ENCODE measurements at places on chromosomes 2 and 18. TPM values are rescaled to one million over a fixed set of nuclear protein-coding genes. Genes with fewer than 3 reads are reported as not detected.
A peak's percentile ranks its signal among the peaks of the same experiment; 100 is the strongest.

GRCh38 chr2:62197925-62198633 is 2.2 kb downstream of the B3GNT2 start:
- peaks cover 58% of the 10 kb centered on the region for H3K4me1 ChIP-seq
- peak overlapping the region; percentile 80 for H3K27ac ChIP-seq
- DNase-seq: peak; percentile 37
- H3K4me3 ChIP-seq: peak overlapping the region; percentile 90
- H3K27me3 ChIP-seq: no peaks in the 10 kb centered on the region

DNA sequence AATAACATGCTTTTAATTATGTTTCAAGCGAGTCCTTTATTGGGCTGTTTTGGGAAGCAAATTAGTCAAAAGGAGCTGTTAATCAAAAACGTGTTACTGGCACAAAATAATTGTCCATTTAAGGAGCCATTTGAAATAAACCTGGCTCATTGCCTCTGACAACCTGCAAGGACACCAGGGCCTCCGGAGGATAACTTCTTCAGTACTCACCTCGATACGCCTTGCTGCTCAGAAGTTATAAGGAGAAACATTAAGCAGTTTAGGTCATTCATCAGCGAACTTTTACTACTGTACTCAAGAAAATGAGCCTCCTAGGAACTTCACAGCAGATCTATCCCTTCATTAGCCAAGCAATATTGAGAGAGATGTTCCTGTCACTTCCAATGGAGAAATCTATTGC is 1579.2 kb upstream of the ACVR2A start:
- H3K4me3 ChIP-seq: no peak overlapping the region
- no peaks in the 10 kb centered on the region for H3K27me3 ChIP-seq
- DNase-seq: no peak

- DNase-seq: peak; percentile 84
- H3K27ac ChIP-seq: peak overlapping the region; percentile 86
- no peaks in the 10 kb centered on the region for H3K36me3 ChIP-seq
- H3K27me3 ChIP-seq: no peaks in the 10 kb centered on the region
- H3K4me1 ChIP-seq: peaks cover 56% of the 10 kb centered on the region
Measured at GRCh38 chr2:68714866-68715265, 19.7 kb upstream of the ARHGAP25 start.

GRCh38 chr2:48278590-48278989 is 251.4 kb upstream of the STON1 start:
- DNase-seq: no peak
- H3K36me3 ChIP-seq: peaks cover 22% of the 10 kb centered on the region
- no peaks in the 10 kb centered on the region for H3K27me3 ChIP-seq
- H3K27ac ChIP-seq: no peak overlapping the region
- H3K4me3 ChIP-seq: no peak overlapping the region

The GCKR gene
- polyA plus RNA-seq: not detected

The CSRNP3 gene
- polyA plus RNA-seq: not detected

DNA sequence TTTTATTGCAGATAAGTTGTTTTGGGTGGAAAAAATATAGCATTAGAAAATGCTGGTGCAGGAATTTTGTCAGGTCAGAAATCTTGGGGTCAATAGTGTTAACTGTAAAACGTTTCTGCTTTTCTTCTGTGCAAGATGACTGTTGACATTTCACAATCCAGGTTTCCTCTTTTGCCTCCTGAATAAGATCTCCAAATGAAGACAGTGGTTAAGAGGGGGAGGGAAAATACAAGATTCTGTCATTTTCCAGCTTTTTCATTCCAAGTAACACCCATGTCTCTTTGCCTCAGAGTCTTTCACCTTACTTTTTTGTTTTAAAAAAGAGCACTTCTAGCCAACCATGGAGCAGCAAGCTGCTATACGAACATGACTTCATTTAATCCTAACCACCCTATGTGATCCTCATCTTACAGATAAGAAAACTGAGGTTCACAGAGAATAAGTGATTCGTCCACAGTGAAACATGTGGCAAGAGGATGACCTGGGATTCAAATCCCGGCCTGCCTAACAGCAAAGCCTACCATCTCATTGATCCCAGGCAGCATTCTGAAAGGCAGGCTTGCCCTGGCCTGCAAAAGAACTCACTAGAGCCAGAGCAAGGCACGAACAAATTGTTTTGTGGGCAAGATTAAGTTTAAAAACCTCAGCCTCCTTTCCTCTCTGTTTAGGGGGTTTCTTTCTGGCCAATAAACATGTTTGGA is 3.0 kb downstream of the PLEK start:
- DNase-seq: no peak
- H3K4me1 ChIP-seq: peaks cover 80% of the 10 kb centered on the region
- peak overlapping the region; percentile 79 for H3K4me3 ChIP-seq
- peak overlapping the region; percentile 98 for H3K27ac ChIP-seq
- peaks cover 31% of the 10 kb centered on the region for H3K36me3 ChIP-seq

GRCh38 chr18:22930089-22930713 is 2.9 kb upstream of the RBBP8 start:
- no peak overlapping the region for H3K4me3 ChIP-seq
- no peaks in the 10 kb centered on the region for H3K27me3 ChIP-seq
- peak; percentile 67 for DNase-seq
- peaks cover 19% of the 10 kb centered on the region for H3K4me1 ChIP-seq
- H3K36me3 ChIP-seq: no peaks in the 10 kb centered on the region

DNA sequence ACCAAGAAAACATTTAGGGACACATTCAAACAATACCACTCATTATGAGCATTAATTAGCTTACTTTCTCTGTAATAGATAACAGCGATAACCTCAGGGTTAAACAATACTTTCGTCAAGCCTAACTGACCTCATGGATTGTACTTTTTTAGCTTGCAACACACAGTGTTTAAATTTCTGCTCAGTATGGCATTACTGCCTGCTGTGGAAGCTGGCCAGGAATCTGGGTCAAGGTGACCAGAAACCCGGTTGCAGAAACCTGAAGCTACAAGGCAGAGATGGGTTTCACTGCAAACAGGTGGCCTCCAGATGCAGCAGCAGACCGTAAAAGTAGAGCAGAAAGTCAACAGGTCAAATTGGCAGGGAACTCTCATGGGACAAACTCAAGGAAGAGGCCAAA is 123.8 kb upstream of the FHL2 start:
- no peaks in the 10 kb centered on the region for H3K36me3 ChIP-seq
- H3K27me3 ChIP-seq: peaks cover 13% of the 10 kb centered on the region
- DNase-seq: no peak
- no peak overlapping the region for H3K27ac ChIP-seq
- no peaks in the 10 kb centered on the region for H3K4me1 ChIP-seq

DNA sequence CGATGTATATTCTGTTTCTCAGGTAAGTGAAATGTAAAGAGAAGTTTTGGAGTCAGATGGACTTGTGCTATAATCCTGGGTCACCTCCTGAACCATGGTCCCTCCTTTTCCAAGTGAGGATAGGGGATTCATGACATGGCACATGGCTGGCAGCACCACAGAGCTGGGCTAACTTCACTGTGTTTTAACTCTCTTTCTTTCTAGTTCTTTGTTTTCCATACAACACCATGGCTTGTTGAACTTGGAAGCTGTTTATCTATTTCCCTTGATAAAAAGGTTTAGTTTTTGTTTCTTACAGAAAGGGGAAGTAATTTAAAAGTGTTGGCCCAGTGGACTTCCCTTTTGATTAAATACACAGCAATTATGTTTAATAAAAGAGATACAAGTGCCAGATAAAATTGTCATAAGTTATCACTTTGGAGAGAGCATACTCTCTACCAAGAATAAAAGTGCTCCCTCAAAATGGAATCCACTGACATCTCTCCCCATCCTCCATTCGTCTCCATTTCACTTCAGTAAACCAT is 90.4 kb downstream of the PLCL1 start:
- no peak overlapping the region for H3K4me3 ChIP-seq
- no peak overlapping the region for H3K27ac ChIP-seq
- no peaks in the 10 kb centered on the region for H3K4me1 ChIP-seq
- DNase-seq: no peak
- no peaks in the 10 kb centered on the region for H3K36me3 ChIP-seq

- H3K27ac ChIP-seq: no peak overlapping the region
- H3K27me3 ChIP-seq: peaks cover 5% of the 10 kb centered on the region
- DNase-seq: no peak
- H3K4me1 ChIP-seq: peaks cover 9% of the 10 kb centered on the region
Measured at GRCh38 chr2:207049122-207049521, 109.8 kb downstream of the CPO start.

DNA sequence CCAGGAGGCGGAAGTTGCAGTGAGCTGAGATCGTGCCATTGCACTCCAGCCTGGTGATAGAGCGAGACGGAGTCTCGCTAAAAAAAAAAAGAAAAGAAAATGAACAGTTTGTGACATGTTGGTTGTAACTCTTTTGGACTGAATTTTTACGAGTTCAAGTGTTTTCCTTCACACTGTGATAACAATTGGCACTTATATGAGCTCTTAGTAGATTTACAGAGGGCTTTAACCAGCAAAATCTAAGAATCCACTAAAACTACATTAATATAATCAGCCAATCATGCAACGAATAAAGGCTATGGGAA is 2.1 kb upstream of the GEMIN6 start:
- H3K4me1 ChIP-seq: peaks cover 11% of the 10 kb centered on the region
- H3K27ac ChIP-seq: no peak overlapping the region
- peaks cover 3% of the 10 kb centered on the region for H3K27me3 ChIP-seq
- no peaks in the 10 kb centered on the region for H3K36me3 ChIP-seq
- DNase-seq: no peak

- H3K27ac ChIP-seq: no peak overlapping the region
- no peaks in the 10 kb centered on the region for H3K36me3 ChIP-seq
- DNase-seq: no peak
- no peak overlapping the region for H3K4me3 ChIP-seq
Measured at GRCh38 chr18:12422936-12423335, 15.2 kb downstream of the PRELID3A start.

The MRPL44 gene
- polyA plus RNA-seq: 40.6 TPM

GRCh38 chr2:149291881-149292280 is 38.5 kb upstream of the LYPD6 start:
- no peaks in the 10 kb centered on the region for H3K4me1 ChIP-seq
- H3K27ac ChIP-seq: no peak overlapping the region
- H3K36me3 ChIP-seq: no peaks in the 10 kb centered on the region
- no peak overlapping the region for H3K4me3 ChIP-seq

DNA sequence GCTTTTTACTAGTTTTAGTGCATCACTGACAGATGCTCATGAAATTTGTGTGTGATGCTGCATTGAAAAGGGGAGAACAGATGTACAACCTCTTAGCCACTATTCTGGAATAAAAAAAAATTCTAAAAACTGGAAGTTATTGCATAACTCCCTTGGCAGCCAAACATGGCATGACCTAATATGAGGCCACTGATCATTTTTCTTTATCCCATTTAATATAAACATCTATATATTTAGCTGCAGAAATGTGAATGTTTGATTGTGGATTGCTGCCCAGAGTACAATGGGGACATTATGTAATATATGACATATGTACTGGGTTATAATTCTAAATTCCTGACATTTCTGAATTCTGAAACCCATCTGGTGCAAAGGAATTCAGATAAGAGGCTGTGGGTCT is 86.5 kb downstream of the CDCA7 start:
- no peaks in the 10 kb centered on the region for H3K4me1 ChIP-seq
- H3K36me3 ChIP-seq: no peaks in the 10 kb centered on the region
- no peak overlapping the region for H3K27ac ChIP-seq
- H3K27me3 ChIP-seq: peaks cover 38% of the 10 kb centered on the region

- H3K27ac ChIP-seq: no peak overlapping the region
- H3K4me3 ChIP-seq: peak overlapping the region; percentile 53
- no peaks in the 10 kb centered on the region for H3K36me3 ChIP-seq
- H3K4me1 ChIP-seq: no peaks in the 10 kb centered on the region
Measured at GRCh38 chr2:236507393-236508085, 62.1 kb upstream of the ACKR3 start.

The FAM161A gene
- 1.9 TPM for polyA plus RNA-seq

- no peaks in the 10 kb centered on the region for H3K27me3 ChIP-seq
- no peak for DNase-seq
- H3K36me3 ChIP-seq: no peaks in the 10 kb centered on the region
- peak overlapping the region; percentile 98 for H3K27ac ChIP-seq
Measured at GRCh38 chr2:96150007-96150640, 4.9 kb upstream of the DUSP2 start.

The LYPD6 gene
- polyA plus RNA-seq: not detected

DNA sequence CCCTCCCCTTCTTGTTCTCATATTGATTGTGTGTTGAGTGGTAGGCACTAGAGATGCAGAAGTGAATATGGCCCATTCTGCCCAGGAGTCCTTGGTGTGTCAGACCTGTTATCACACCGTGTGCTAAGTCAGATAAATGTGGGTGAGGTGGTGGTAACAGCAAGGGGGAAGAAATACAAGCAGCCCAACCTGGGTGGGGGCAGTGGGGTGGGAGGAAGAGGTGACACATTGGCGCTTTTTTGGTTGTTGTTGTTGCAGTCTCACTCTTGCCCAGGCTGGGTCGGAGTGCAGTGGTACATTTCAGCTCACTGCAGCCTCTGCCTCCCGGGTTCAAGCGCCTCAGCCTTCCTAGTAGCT is 12.8 kb downstream of the B3GNT2 start:
- H3K27ac ChIP-seq: peak overlapping the region; percentile 82
- peaks cover 19% of the 10 kb centered on the region for H3K36me3 ChIP-seq
- peaks cover 81% of the 10 kb centered on the region for H3K4me1 ChIP-seq
- H3K27me3 ChIP-seq: no peaks in the 10 kb centered on the region
- DNase-seq: no peak

DNA sequence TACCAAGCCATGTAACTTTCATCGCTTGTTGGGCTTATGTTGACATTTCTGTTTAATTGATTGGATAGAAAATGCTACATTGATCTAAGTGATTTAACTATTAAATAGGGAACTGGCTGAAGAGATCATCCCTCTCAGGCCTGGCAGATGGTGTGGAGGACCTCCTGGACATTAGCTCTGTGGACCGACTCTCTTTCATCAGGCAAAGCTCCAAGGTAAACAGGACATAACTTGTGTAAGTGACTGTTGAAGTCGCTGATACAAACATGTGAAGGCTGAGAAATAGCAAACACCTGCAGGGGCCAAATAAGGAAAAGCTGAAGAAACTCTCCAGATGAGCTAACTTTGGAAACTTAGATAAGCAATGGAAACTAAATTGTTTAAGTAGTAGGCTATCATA is 68.8 kb downstream of the UNC80 start:
- no peaks in the 10 kb centered on the region for H3K4me1 ChIP-seq
- no peak overlapping the region for H3K4me3 ChIP-seq
- H3K27me3 ChIP-seq: no peaks in the 10 kb centered on the region
- H3K27ac ChIP-seq: no peak overlapping the region

- no peak overlapping the region for H3K4me3 ChIP-seq
- H3K27me3 ChIP-seq: no peaks in the 10 kb centered on the region
- H3K36me3 ChIP-seq: no peaks in the 10 kb centered on the region
- DNase-seq: no peak
- no peak overlapping the region for H3K27ac ChIP-seq
- no peaks in the 10 kb centered on the region for H3K4me1 ChIP-seq
Measured at GRCh38 chr2:168858146-168858545, 32.1 kb downstream of the SPC25 start.

The RNF152 gene
- not detected for polyA plus RNA-seq

DNA sequence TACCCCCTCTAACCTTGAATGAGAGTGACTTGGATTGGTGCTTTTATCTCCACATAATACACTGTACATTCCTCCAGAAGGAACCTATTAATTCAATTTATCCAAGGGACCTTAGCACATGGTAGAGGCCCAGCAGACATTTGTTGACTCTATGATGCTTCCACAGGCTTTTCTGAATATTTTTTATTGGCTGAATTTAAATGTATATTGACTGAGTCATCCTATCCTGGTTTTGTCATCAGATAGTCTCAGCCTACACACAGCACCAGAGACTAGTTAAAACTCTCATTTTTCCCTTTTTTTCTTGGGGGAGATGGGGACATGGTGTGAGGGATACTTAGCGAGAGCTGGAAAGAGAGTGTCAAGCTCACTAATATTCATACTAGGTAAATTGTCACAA is 101.6 kb downstream of the LRRC30 start:
- H3K27ac ChIP-seq: no peak overlapping the region
- H3K27me3 ChIP-seq: no peaks in the 10 kb centered on the region
- DNase-seq: no peak
- H3K36me3 ChIP-seq: no peaks in the 10 kb centered on the region
- no peak overlapping the region for H3K4me3 ChIP-seq
